ENCODE measurements at places on chromosomes 6 and 20.

GRCh38 chr6:170007468-170008293, 256.3 kb downstream of the ERMARD start:
- DNase-seq = no peak

DNA sequence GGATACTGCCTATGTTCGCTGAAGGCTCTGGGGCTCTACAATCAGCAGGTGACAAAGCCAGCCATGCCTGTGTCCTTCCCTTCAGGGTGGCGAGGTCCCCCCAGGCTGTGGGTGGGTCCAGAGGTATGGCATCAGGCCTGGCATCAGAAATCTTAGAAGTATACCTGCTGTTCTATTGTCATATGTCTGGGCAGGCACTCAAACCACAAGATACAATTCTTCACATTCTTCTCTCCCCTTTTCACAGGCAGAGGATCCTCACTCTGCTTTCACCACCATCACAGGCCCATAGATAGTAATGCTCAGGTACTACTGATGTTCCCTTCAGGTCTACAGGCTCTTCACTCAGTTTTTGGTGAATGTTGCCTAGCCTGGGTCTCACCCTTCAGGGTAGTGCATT, 1180.0 kb upstream of the CITED2 start:
- no peak for DNase-seq

GRCh38 chr20:14948416-14948815, 611.0 kb upstream of the FLRT3 start:
- DNase-seq = no peak

GRCh38 chr20:25321262-25321831, 69.3 kb downstream of the ABHD12 start:
- no peak for DNase-seq

DNA sequence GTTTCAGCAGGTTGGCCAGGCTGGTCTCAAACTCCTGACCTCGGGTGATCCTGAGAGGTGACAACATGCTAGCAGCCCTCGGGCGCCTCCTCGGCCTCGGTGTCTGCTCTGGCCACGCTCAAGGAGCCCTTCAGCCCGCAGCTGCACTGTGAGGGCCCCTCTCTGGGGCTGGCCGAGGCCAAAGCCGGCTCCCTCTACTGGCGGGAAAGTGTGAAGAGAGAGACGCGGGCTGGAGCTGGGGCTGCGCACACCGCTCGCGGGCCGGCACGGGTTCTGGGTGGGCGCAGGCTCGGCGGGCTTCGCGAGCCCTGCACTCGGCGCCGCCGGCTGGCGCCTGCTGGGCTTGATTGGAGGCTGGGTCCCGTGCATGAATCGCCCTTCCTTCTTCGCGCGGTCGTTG, 80.8 kb upstream of the RBM24 start:
- no peak for DNase-seq

DNA sequence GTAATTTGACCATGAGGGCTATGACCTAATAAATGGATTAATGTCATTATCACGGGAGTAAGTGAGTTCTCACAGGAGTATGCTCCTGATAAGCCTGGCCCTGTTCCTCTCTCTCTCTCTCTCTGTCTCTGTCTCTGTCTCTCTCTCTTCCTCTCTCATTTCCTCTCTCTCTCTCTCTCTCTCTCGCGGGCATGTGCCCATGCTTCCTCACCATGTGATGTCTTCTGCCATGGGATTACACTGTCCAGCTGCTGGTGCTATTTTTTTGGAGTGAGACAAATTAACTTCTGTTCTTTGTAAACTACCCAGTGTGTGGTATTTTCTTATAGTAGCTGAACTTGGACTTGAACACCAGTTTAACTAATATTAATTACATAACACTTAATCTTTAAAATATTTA, 374.3 kb upstream of the GJE1 start:
- DNase-seq = no peak

DNA sequence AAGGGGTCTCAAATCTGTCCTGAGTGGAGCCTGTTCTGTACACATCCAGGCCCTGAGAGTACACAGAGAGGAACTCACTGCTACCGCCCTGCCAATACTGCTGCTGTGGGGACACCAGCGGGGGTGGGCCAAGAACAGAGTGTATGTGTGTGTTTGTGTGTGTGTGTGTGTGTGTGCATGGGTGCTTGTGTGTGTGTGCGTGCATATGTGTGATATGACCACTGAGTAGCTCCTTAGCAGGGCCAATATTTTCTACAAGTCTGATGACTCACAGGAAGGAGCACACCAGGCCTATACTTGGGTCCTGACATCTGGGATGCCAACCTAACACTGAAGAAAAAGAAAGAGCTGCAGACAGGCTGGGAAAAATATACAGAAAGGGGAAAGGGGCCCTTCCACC, 1.4 kb downstream of the RAET1E start:
- DNase-seq = no peak

DNA sequence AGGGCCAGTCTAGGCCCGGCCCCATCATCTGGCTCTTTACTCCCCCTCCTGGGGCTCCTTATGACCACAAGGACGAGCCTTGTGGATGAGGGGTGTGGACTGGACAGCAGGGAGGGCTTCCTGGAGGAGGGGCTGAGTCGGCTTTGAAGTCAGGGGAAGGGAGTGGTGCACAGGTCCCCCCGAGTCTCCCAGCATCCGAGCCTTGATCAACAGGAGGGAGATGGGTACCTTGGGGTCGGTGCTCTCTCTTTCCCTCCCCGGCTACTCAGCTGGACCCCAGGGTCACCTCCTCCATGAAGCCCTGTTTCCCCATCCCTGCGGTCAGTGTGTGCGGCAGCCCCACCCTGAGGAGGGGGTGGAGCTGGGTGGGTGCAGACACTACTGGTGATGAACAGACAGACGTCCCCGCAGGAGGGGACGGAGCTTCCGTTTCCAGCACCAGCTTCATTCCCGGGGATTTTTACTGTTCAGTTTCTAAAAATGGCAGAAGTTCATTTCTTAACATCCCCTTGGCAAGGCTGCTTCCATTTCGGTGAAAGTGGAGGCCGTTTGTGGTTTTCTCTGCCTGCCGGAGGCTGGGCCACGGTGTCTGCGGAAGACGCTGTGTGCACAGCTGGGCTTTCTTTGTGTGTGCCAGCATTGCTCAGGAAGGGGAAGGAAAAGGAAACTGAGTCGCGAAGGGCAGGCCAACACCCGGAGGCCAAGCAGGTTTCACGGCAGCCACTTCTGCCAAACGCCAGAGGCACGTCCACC, 19.6 kb downstream of the NTSR1 start:
- DNase-seq = peak; percentile 28

- DNase-seq = peak; percentile 0
Measured at GRCh38 chr6:43024436-43024835, 3.0 kb downstream of the RRP36 start.

GRCh38 chr6:100730001-100730980, 150.8 kb downstream of the ASCC3 start:
- no peak for DNase-seq

DNA sequence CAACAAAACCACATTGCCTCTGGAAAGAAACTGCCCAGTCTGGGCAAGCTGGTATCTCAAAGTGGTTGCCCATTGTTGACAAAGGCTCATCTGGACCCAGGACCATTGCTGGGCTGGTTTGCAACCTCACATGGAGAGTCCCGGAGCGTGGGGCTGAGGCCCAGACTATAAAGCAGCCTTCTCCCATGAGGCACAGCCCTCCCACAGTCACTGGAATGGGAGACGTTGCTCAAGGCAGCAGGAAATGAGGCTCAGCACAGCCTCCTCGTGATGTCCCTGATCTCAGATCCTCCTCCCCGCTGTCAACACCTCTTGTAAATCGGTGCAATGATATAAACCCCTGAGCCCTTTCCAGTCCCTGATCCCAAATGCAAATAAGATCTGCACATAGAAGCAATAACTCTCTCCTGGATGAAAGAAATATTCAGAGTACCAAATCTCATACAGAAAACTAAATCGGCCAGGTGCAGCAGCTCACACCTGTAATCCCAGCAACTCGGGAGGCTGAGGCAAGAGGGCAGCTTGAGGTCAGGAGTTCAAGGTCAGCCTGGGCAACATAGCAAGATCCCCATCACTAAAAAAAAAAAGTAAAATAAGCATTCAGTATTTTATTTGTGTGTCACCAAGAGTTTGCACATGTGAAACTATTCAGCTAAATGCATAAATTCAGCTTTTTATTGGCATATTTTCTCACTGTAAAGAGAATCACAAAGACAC, 103.0 kb upstream of the RREB1 start:
- DNase-seq = no peak

DNA sequence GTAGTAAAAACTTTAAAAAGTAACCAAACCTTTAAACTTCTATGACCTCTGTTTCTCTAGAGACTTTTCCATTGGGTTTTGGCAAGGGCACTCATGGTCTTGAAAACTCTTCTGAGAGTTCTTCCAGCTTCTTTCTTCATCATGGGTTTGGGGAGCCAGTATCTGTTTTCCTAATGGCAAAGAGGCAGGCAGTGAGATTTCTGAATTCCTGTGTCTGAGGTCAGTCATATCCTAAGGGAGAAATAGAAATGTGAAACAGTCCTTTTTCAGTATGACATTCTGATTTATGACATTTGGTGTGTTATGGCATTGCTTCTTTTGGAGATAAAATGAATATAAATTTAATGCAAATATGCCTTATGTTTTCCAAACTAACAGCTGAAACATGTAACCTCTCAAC, 518.5 kb upstream of the MARCKS start:
- no peak for DNase-seq

GRCh38 chr6:124792386-124792785, 169.9 kb upstream of the RNF217 start:
- no peak for DNase-seq

DNA sequence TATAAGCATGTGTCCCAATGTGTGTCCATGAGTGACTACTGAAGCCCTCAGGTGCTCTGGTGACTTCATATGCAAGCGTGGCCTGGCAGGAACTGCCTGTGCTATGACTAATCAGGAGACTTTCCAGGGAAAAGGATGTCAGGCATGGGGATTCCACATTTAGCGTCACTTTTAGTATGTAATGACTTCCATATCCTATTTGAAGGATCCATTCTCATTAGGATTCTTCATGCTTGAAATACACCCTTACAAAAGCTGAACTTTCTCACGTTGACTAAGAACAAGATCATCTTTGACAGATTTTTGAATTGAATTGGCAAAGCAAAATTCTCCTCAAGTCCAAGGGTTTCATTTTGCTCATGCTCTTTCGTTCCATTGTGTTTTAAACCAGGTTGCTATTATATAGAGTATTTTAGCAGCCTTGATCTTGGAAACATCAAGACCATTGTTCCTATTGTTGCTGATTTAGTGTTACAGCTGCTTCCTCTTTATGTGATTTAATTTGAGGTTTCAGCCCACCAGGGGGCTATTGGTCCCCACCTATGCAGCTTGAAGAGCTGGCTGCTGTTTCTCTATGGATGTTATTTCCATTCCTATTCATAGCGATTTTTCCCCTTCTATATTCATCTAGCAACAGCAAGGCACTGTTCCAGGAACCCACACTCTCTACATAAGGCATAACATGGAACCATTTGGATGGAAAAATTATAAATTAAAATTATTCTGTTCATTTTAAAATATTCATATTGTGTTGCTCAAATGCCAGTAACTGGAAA, 418.6 kb downstream of the CDKAL1 start:
- DNase-seq = no peak

DNA sequence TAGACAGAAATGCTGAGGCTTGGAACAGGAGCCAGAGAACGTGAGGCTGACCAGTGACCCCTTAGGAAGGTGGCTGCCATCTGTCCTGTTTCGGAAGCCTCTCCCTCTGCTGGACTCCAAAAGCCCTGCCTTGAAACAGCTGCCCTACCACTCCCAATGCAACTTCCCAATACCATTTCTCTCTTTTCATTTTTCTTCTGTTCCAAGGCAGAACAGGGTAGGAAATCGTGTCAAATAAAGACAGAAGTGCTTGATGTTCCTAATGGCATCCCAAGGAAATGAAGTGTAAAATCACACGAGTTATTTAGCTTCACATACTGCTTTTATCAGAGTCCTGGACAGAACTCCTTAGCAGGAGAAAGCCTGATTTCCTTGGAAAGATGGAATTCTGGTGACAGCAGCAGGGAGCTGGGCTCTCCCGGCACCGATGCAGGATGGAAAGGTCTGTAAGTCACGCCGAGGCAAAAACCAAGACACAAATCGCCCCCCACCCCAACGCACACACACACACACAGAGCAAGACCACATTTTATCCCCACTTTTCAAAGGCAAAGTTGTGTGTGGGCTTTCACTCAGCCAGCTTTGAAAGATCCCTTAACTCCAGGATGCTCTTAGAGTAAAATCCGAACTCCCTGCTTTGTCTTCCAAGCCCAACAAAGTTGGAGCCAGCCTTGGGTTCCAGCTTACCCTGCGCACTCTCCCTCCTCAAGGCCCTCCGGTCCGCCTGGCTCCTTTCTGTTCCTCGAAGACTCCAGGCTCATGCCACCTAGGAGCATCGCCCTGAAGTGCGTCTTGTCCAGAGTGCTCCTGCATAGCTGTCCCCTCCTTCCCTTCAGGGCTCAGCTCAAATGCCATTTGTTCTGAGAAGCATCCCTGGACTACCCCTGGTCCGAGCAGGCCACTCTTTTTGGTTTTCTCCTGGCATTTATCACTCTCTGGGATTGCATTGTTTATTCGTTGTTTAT, 11.6 kb upstream of the STX16 start:
- DNase-seq = no peak

DNA sequence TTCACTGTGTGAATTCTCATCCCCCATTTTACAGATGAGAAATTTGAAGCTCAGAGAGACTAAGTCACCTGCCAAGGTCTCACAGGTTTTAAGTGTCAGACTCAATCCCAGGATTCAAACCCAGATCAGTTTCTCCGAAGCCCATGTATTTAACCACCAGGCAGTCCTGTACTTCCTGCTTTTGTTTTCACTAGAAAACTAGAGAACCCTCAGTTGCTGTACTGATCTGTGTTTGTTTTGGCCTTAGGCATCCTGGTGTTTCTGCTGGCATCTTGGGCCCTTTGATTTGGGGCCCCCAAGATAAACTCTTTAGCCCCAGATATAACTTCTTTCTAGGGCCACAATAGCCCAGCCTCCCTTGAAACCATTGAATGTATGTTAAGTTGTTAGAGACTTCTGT, 36.5 kb downstream of the PPP1R16B start:
- no peak for DNase-seq

DNA sequence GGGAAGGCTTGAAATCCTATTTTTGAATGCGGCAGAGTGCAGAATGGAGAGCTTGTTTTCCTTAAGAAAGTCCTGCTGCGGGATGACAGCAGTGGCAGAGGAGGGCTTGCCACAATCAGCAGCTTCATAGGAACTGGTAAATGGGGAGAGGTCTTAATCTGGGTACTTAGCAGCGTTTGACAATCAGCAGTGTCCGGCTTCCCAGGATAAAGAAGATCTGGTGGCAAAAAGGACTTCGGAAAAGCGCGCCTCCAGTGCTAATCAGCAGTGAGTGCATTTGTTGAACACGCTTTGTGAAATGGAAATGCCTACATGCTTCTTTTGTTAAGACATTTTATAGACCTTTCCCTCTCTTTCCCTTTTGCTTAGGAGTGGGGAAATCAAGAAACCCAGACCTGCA, 735.7 kb downstream of the QKI start:
- DNase-seq = no peak

DNA sequence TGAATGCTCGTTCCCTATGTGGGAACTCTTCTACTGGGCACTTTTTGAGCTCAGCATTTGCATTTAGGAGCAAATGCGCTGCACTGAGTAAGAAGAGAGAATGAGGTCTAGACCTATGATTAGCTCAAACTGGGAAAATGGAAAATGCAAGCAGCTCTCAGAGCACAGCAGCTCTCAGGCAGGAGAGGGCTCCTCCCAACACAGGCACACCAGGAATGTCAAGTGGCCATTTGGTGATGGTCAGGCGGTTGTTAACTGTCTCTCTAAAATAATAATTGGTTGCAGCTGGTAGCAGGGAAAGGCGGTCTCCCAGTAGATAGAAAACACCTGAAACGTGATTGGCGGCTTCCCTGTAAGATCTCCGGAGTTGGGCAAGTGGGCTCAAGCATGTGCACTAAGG, 162.0 kb upstream of the ECI2 start:
- no peak for DNase-seq

GRCh38 chr20:25072226-25072811, 9.6 kb downstream of the VSX1 start:
- no peak for DNase-seq
